ENCODE measurements at places on chromosomes 13 and 19.

- DNase-seq, result no peak
Measured at GRCh38 chr13:98216135-98216565, 39.1 kb upstream of the RNF113B start.

DNA sequence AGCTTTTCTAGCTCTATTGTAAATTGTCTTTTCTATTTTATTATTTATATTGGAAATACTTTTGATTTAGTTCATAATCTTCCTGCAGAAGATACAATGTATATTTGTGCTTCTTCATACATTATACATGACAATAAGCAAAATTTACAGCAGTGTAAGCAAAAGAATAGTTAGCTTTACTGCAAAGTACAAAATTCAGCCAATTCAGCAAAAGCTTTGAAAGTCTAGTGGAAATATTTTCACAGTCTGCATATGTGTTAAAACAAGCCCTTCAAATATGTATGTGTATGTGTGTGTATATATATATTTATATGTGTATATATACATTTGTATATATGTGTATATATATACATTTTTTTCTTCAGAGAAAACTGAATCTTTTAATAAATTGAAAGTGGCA lies 879.1 kb downstream of the SLITRK1 start:
- no peak for DNase-seq

DNA sequence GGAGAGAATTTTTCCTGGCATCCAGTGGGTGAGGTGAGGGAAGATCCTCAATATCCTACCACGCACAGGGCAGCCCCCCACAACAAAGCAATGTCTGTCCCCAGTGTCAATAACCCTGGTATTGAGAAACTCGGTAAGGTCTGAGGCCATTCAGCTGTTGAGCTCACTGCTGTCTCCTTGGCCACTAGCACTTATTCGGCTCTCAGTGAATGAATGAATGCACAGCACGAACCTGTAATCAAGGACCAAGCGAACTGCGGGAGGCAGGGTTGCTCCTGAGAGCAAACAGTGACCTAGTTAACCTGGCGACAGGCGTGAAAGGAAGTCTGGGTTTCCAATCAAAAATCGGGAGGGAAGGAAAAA lies 640 bp downstream of the ZSCAN5A start:
- no peak for DNase-seq

DNA sequence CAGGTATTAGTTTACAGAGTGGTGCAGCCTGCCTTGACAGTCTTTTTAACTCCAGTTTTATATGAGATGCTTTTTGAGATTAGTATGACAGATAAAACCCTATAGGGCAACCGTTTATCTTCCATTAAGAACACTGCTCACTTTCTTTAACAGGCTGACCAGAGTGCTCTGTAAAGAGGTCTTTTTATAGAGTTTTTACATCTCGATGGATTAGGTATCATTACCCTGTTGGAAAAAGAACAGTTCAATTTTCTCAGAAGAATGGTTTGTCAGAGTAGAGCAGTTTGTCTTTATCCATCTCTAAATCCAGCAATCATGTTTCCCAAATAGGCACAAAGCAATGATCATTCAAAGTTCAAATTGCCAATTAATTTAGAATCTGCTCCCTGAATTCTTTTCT lies 395.2 kb upstream of the ARGLU1 start:
- DNase-seq, result no peak

GRCh38 chr19:16470911-16471811 lies 609 bp downstream of the EPS15L1 start:
- DNase-seq, result peak; percentile 27
